ENCODE measurements at places on chromosomes 1 and 21.

- no peak for DNase-seq
These were observed 47.2 kb downstream of the KLHDC7A start for GRCh38 chr1:18527921-18528320.

- no peak for DNase-seq
These were observed 144.8 kb upstream of the VANGL1 start for GRCh38 chr1:115496904-115497527.

- peak; percentile 17 for DNase-seq
These were observed 135.9 kb downstream of the SLC30A10 start for GRCh38 chr1:219792337-219793021.

DNA sequence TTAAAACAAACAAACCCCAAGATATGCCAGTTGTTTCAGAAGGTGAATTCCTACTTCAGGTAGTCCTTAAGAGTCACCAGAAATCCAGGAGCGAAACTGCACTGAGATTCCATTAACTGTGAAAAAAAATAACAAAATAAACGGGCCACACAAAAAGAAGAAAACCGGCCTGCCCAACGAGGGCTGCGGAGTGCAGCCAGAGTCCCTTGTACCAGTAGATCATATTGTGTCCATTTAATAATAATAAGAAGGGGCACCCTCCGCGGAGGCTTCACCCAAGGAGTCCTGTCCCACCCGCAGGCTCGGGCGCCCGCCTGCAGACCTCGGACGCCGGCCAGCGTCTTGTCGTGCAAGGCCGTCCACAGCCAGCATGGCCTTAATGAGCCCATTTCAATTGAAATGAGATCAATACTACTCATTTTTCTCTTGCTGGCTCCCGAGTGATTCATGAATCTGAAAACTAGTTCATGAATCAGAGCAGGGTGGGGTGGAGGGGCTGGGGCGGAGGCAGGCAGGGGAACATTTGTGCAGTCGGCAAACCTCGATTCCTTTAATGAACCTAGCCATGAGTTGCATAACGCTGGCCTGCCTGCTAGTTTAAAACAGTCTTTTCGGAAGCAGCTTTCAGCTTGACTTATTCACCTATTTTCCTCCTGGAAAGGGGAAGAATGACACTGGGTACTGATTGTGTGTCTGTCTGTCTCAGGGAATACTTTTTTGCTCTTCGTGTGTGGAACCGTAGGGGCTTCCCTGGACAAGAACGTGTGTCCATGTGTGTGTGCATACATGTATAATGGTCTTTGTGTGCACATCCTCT is 113.1 kb upstream of the IRF2BP2 start:
- no peak for DNase-seq

GRCh38 chr1:98854137-98854536 is 150.5 kb downstream of the PLPPR5 start:
- no peak for DNase-seq

GRCh38 chr1:151156515-151156819 is at the start of gene TNFAIP8L2:
TNFAIP8L2 (plus strand) TSS chr1:151156649; CDS start chr1:151158698, 2,049 bp downstream.
- DNase-seq, result no peak

DNA sequence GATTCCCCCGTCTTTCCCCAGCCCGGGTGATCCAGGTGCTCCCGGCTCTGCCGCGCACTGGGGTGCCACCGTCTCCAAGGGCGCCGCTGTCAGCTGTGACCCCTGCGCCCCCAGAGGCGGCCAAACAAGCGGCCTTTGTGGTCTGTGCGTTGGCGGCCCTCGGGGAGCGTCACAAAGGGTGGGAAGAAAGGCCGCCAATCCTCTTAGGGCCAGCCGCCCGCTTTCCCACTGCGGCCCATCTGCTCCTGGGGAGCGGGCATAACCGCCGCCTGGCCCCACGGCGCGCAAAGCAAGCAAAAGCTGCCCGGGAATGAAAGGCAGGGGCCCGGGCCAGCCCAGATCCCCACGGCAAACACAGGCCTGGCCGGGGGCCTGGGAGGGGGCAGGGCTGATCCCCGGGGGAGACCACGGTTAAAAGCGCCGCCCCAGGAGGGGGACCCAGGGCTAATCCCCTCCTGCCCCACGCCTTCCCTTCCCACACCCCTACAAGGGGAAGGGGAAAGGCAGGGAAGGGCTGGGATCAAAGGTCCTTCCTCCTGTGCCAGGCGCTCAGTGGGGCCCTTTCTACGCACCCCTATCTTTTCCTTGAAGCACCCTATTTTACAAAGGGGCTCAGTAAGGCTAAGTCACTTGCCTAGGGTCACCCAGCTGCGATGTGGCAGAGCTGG is 24.0 kb downstream of the C1QB start:
- no peak for DNase-seq

GRCh38 chr1:233620065-233620464 is 6.2 kb downstream of the KCNK1 start:
- no peak for DNase-seq

DNA sequence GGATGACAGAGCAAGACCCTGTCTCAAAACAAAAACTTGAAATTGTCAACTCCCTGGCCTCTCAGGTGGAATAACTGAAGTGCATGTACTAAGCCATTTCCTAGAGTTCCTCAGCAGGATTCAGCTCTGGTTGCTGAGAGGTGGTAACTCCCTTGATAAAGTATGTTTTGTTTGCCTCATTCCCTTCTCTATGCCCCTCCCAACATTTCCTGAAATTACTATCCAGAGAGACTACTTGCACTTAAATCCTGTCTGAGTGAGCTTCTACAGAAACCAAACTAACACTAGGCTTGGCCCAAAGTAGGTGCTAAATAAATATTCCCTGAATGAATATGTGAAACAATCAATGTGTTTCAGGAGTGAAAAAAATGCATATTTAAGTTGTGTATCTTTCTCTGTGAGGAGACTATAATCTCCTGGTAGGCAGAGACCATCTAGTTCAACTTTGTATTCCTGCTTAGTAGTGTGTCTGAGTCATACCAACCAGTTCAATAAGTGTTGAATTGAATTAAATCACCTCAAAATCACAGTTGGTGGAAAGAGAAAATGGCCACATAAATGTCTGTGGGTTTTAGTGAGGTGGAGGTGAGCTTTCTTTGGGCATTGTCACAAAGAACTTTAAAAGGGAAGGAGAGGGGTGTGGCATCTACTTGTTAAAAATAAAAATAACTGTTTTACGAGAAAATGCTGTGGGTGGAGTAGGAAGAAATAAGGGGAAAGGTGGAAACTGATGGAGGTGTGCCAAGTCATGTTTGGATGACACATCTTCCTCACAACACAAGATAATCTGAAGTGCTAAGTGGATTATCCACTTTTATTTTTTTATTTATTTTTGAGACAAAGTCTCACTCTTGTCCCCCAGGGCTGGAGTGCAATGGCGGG is 12.6 kb downstream of the RIMKLA start:
- DNase-seq, result no peak

DNA sequence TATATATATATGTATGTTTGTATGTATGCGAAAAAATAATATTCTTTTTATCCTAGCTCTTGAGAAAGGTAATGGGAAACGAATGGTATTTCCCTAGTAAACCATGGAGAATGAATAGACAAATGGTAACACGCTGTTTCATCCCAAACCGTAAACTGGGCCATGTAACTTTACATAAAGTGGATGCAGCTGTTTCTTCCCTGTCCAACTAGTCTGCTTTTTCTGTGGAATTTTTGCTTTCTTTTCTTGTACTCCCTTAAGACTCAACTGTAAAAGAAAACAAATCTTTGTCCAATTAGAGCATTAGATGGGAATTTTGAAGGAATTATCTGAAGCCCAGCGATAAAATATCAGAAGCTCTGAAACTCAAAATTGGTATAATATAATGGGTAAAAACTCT is 198.1 kb downstream of the NFIA start:
- DNase-seq, result no peak

DNA sequence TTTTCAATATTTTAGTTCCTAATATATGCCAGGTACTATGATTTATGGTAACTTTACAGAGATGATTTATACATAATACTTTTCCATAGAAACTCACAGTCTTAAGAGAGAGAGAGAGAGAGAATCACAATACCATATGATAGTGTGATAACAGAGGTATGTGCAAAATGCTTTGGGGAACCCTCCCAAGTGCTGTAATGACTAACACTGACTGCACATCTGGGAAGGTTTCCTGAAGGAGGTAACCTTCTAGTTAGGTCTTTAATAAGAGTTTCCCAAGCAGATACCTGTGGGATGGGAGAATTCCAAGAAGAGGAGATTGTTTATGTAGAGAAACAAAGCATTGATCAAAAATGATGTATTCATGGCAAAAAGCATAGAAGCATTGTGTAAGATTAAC is 34.6 kb upstream of the PIGC start:
- DNase-seq, result no peak

- no peak for DNase-seq
These were observed 24.4 kb downstream of the ZBTB17 start for GRCh38 chr1:15951341-15952153.

DNA sequence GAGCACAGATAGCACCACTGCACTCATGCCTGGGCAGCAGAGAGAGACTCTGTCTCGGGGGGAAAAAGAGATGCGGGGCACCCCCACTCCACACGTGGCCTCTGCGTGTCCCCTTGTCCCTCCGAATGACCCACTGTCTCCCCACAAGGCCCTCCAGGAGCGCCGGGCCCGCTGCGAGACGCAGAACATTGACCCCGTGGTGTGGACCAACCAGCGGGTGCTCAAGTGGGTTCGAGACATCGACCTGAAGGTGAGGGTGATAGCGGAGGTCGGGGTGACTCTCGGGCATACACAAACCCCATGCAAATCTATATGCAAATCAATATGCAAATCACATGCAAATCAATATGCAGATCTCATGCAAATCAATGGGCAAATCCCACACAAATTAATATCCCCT is 50.3 kb upstream of the TMEM51 start:
- DNase-seq, result no peak

DNA sequence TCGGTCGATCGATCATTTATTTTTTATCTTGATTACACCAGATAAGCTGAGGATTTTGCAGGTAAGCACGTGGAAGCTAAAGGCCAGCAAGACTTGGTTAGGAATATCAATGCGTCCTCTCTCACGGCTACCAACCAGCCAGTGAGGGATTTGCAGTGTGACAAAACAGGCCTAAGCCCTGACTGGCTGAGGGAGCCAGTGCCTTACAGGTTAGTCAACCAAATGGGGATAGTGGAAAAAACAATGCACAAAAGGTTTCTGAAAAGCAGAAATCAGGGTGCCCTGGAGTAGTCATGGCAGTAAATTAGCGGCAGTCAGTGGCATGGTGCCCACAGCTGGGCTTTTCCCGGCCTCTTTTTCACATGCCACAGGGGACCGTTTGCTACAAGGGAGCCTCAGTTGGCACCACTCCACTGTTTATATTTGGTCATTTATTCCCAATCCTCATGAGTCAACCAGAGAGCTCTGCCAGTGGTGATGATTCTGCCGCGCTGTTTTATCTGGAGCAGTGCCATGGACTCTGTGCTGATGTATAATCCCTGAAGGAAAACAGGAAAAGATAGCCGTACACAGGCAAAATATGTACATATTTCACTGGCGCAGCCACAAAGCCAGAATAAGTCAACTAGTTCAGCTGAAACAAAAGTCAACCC is 167.6 kb downstream of the RHOU start:
- peak; percentile 15 for DNase-seq

- DNase-seq, result no peak
These were observed 21.9 kb downstream of the TSNAX start for GRCh38 chr1:231550448-231550781.

DNA sequence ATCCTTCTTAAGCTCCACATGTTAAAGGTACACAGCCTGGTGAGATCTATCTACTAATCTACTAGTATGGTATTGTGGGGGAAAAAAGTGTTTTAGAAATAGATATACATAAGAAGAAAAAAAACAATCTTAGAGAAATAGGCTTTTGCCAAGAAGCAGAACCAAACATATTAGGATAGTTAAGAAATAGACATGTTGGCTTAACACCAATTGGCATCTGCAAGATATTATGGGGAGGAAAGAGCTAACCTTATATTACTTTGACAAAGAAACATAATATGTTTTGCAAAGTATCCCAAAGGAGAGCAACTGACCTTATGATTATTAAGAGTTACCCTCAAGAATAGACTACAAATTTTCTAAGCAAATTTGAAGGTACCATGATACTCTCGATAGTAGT is 202.9 kb downstream of the BRINP3 start:
- DNase-seq, result no peak

Measured in NCI-H748 treated with DMSO at 0.1 percent for 48 hours (cell line).